Stimulated activated CD8-positive, alpha-beta memory T cell treated with anti-CD3 and anti-CD28 coated beads, Interleukin-7, amount 100 ng/mL, for 1 hour (primary cell): ENCODE measurements at places on chromosomes 5 and 9.

DNA sequence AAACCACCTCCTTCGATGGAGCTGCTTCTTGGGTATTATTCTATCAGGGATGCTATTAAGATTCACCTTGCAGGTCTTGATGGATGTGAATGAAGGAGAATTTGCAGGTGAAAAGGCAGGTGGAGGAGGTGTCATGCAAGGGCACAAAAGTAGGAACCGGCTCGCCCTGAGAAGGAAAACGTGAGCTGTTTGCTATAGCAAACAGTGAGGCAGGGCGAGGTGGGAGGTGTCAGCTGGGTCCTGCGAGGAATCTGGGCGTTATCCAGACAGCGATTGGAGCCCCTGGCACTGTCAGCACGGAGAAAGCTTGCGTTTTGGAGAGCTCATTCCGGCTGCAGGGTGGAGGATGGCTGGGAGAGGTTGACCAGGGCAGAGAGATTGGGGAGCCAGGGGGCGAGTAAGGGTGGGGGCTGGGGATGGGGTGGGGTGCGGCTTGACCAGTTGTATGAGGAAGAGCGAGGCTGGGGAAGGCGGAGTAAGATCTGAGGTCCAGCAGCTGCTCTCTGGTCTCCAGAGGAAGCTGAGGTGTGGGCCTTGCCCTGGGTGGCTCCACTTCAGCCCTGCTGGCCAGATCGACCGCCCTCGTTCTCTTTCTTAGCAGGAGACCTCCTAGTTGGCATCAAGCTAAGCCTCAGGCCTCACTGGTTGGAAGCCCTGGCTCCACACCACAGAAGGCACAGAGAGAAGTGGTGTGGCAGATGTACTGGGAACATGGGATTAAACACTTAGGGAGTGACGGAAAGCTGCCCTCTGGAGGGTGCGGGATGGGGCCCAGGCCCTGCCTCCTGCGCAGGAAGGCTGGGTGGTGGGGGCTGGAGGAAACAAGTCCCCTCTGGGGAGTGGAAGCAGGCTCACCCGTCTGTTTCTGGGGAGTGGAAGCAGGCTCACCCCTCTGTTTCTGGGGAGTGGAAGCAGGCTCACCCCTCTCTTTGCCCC is 54.7 kb upstream of the NEURL1B start:
- no peak for DNase-seq

- no peak for DNase-seq
Measured at GRCh38 chr5:10745133-10745532, 15.9 kb downstream of the DAP start.

- no peak for DNase-seq
Measured at GRCh38 chr5:119393746-119394145, 37.9 kb downstream of the TNFAIP8 start.

- no peak for DNase-seq
Measured at GRCh38 chr5:37661227-37661920, 178.5 kb downstream of the GDNF start.

DNA sequence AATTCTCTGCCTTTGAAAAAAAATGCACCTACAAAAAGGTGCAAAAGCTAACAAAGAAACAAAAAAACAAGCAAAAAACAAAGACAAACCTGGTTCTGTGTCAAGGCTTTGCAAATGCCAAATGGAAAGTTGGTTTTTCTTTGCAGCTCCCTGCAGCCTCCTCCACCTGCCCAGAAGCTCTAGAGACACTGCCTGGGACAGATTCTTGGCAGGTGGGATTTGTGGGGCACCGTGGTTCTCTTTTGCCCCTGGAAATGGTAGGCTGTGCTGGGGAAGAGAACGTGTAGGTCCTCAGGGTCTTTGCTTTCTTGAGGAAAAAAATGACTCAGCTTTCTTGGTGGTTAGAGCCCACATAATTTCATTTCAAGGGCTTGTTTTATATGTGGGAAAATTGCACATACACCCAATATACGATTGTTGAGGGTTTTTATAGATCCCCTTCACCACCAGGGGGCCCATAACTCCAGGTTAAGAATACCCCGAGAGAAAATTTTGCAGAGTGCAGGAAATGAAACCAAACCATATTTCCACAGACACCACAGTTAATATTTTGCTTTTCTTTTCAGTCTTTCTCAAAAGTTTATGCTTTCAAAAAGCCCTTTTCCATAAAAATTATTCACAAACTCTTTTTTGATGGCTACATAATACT is 58.7 kb downstream of the NXNL2 start:
- peak; percentile 17 for DNase-seq

- DNase-seq = no peak
Measured at GRCh38 chr9:124486778-124487259, 20.4 kb downstream of the NR5A1 start.

DNA sequence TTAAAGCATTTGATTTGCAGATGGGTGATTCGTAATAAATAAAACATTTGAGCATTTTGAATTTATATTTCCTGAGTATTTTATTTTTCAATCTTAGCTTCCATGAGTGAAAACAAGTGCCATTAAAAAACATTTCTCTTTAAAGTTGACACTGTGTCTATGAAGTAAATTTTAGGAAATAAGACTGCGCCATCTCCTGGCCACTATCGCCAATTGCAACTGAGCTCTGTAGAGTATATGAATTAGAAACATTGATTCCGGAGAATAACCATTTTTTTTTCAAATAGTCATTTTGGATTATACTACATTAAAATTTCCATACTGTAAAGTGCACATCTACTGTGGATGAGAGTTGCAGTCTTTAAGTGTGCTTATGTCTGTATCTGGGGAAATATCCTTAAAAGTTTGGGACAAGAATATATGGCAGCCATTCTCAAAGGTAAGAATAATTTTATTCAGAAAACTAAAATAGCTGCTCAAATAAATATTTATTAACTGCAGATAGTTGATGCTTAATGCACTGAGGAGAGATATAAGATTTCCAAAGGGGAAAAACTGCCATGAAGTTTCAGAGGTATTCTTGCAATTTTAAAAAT is 5.9 kb downstream of the DMRTA1 start:
- DNase-seq = no peak

DNA sequence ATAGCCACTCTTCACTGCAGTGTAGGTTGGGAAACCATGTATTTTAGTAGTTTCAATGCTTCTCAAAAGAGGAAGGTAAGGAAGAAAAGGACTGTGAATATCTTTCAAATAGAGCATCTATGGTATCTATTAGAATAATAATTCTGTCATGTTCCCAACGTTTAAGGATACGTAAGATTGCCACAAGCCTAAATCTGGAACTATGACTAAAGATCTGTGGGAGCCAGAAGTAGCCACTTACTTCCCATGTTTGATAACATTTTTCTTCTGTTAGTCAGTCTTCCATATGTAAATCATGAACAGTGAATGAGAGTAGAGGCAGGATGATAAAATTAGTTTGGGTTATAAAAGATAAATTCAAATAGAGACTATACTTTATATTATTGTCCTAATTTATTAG is 16.3 kb upstream of the MROH2B start:
- DNase-seq = no peak

GRCh38 chr9:109307380-109308240 is 13.2 kb downstream of the EPB41L4B start:
- no peak for DNase-seq

GRCh38 chr5:149117970-149118369 is 23.3 kb upstream of the ABLIM3 start:
- no peak for DNase-seq

- DNase-seq = no peak
Measured at GRCh38 chr5:138439477-138440158, 761 bp downstream of the REEP2 start.

DNA sequence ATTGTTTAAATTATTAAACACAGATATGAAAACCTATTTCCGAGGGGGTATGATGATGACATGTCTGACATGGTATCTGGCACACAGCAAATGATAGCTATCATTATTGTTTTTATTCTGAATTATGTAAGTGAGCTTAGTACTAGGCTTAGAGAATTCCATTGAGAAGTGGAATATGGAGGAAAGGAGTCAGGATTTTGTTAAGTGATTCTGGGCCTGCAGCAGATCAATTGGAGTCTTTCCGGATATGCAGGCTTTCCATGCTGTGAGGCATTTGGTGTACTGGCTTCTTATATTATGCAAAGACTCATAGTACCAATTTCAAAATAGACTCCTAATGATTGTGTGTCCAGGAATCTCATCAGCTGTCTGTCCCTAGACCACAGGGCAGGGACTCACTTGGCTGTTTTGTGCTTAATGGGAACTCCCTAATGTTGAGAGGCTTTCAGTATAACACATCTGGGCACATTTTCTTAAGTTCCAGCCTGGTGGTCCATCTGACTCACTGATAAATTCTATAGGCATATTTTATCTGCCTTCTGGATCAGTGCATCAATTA is 180.0 kb upstream of the KLF9 start:
- no peak for DNase-seq

- no peak for DNase-seq
Measured at GRCh38 chr5:178499352-178499751, 90.8 kb downstream of the COL23A1 start.

DNA sequence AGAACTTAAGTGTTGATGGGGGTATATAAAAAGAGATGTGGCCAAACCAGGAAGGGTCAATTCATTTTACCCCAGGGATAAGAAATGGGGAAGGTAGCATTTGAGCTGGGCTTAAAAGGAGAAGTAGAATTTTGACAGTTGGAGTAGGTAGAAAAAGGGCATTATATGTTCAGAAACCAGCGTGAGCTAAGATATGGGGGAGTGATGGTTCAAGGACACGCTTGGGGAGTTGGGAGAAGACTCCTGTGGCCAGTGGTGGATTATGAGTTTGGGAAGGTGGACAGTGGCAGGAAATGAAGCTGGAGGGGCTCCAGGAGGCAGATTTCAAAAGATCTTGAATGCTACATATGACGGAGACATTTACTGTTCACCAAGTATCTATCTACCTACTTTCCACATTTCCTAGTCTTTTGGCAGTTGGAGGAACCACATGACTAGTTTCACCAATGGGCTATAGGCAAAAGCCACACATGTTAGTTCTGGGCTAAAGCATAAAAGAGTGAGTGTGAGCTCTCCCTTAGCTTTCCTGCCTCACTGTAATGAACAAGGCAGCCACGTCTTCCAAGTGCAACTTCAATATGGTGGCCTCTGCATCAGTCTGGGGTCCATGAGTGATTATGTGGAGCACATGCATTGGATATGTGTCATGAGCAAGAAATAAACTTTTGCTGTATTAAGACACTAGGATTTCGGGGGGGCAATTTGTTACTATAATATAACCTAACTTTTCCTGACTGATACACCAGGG is 15.7 kb upstream of the GSN start:
- no peak for DNase-seq

DNA sequence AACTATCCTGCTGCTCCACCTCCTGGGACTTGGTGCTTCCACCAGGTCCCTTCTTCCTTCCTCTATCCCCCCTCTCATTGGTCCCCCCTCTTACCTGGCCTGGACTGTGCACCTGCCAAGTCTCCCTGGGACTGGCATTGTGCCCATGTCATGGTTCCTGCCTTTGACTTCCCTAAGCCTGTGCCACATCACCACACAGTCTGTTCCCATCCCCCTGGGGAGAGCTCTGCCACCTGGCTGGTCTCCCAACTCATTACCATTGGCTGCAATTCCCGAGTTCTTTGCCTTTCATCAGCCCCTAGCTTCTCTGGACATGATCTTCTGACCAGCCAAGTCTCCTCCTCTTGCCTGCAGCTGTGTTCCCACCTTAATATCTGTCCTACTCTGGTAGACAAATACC is 180.3 kb downstream of the SREK1 start:
- no peak for DNase-seq

- no peak for DNase-seq
Measured at GRCh38 chr5:72908664-72909063, 47.2 kb upstream of the FCHO2 start.

DNA sequence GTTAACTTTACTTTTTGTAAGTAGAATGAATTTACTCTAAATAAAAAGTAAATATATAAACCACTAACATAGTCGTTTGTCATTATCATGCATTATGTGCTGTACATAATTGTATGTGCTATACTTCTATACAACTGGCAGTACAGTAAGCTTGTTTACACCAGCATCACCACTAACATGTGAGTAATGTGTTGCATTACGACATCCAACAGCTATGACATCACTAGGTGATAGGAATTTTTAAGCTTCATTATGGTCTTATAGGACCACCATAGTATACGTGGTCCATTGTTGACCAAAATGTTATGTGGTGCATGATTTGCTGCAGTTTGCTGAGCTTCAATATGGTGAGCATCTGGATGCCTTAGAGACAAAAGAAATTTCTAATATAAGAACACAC is 819.1 kb upstream of the GRAMD2B start:
- no peak for DNase-seq

GRCh38 chr5:39570403-39571027 is 145.7 kb upstream of the DAB2 start:
- no peak for DNase-seq

GRCh38 chr9:76456202-76456926 is 2.6 kb upstream of the GCNT1 start:
- DNase-seq = no peak

- no peak for DNase-seq
Measured at GRCh38 chr5:151903243-151903653, 21.4 kb downstream of the GLRA1 start.

DNA sequence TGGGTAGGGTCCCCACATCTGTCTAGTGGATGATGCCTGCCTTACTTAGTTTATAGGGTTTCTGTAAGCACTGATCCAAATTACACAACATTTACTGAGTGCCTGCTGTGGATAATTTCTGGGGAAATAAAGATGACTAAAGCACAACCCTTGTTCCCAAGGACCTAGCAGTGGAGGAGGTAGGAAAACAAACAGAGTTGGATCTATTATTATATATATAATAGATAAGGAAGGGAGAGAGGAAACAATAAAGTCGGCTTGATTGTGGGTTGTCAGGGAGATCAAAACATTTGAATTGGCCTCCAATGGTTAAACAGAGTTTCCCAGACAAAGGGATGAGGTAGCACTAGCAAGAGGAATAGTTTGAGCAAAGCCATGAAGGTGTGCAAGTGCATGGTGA is 14.0 kb downstream of the IL33 start:
- DNase-seq = no peak

- peak; percentile 34 for DNase-seq
Measured at GRCh38 chr9:96020792-96021550, 145.5 kb downstream of the ERCC6L2 start.

GRCh38 chr5:73435759-73436534 is 12.6 kb downstream of the FOXD1 start:
- no peak for DNase-seq

- no peak for DNase-seq
Measured at GRCh38 chr9:123454361-123454760, 98.4 kb downstream of the CRB2 start.
